ENCODE measurements at places on chromosomes 6 and 20.

DNA sequence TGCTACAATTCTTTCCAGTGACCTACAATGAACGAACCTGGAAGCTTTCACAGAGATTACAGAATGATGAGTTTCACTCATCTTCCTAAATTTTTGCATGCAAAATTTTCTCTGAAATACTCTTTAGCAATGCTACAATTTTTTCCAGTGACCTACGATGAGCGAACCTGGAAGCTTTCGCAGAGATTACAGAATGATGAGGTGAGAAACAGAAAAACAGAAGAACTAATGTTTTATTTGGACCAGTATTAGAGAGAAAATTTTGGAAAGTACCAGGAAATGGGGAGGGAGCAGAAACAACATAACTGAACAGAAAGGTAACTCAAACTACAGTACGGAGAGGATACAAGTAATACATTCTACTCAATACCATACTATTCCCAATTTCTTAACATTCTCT lies 75.0 kb downstream of the IBTK start:
- no peak for DNase-seq

DNA sequence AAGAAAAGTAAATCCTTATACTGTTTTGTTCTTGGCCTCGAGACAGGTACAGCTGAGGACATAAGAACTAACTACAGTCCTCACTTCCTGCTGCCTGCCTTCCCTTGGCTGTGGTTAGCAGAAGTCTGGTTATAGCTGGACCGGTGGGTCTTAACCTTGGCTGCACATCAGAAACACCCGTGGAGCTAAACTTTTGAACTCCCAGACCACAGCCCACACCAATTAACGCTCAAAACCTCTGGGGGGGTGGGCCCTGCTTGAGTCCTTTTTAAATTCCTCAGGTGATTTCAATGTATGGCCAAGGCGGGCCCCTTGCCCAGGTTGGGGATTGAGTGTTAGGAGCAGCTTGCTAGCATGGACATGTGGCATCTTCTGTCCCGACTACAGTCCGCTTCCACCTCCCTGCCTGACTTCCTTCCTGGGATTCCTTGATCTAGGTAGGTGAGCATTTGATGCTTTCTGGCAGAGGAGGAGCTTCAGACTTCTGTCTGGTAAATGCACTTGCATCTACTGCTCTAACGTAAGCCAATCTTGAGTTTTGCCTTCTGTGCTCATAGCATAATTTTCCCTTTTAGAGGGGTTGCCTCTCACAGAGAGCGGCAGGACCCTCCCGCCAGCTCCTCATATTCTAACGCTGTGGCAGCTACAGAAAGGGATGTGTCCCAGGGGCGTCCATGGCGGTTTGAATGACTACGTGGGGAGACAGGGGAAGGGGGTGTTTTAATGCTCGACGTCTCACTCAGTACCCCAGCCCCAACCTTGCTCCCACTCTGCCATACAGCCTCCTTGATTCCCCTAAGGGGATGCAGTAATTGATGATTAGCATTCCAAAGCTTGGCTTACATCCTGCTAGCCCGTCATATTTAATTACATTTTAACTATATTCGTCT lies 390.1 kb downstream of the ZFAND3 start:
- DNase-seq = peak; percentile 4

- DNase-seq = no peak
Measured at GRCh38 chr20:59634435-59635005, 30.2 kb downstream of the PHACTR3 start.

DNA sequence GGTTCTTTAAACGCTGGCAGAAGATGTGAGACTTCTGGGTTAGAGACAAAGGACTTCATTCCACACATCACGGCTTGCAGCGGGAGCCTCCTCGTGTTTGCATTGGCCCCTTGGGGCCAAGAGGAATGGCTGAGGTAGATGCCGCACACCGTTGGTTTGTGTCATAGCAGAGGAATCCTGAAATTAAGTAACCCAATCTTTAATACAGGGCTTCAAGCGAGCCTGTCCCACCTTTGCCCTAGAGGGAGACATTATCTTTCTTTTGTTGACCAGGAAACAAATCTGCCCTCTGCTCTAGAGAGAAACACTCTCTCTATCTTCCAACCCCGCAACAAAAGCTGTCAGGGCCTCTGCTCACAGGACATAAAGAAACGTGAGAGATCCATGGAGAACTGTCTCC lies 277.5 kb upstream of the ZFP64 start:
- DNase-seq = no peak

GRCh38 chr6:25369036-25369432 lies 89.9 kb downstream of the CARMIL1 start:
- DNase-seq = peak; percentile 29

DNA sequence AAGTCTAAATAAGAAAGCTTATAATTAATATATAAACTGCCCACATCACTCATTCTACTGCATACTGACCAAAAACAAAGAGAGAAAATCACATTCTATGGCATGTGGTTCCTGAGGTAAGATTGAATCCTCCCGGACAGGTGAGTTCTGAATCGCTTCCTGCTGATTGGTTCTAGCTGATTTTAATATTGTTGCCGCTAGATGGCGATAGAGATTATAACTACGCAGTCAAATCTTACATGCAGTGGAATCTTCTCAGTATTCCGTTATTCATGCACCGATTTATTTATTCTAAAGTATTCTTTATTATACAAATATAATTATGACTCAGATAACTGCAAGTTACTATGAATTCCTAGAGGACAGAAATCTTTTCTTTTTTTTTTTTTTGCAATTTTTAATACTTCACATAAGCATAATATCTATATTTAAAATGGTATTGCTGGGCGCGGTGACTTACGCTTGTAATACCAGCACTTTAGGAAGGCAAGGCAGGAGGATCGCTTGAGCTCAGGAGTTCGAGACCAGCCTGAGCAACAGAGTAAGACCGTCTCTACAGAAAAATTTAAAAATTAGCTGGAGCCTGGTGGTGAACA lies 24.2 kb upstream of the TMX4 start:
- DNase-seq = peak; percentile 73

GRCh38 chr20:4697189-4697830 lies 24.4 kb upstream of the PRND start:
- no peak for DNase-seq

- no peak for DNase-seq
Measured at GRCh38 chr20:4813076-4813862, 91.6 kb downstream of the PRND start.

GRCh38 chr6:159487636-159488035 lies 205.4 kb downstream of the SOD2 start:
- DNase-seq = peak; percentile 18

DNA sequence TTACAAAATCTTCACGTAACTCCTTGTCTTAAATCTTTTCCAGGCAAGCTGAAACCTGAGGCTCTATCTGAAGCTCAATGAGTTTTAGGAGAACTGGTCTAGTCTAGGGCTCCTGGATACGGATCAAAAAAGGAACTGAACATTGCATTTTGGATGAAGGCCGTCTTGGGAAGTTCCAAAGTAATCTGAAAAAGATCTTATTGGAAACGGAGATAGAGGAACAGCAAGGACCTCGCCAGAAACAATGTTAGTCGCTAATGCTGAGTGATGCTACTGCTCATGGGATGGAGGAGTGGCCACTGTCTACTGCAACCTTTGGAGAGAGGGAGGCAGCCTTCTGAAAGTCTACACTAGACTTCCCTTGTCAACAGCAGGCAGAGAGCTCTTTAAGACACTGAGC lies 91.4 kb upstream of the ATXN1 start:
- no peak for DNase-seq

- DNase-seq = peak; percentile 18
Measured at GRCh38 chr20:62603021-62603906, 39.0 kb upstream of the SLCO4A1 start.

GRCh38 chr6:133369773-133370272 lies 128.7 kb downstream of the EYA4 start:
- DNase-seq = no peak

DNA sequence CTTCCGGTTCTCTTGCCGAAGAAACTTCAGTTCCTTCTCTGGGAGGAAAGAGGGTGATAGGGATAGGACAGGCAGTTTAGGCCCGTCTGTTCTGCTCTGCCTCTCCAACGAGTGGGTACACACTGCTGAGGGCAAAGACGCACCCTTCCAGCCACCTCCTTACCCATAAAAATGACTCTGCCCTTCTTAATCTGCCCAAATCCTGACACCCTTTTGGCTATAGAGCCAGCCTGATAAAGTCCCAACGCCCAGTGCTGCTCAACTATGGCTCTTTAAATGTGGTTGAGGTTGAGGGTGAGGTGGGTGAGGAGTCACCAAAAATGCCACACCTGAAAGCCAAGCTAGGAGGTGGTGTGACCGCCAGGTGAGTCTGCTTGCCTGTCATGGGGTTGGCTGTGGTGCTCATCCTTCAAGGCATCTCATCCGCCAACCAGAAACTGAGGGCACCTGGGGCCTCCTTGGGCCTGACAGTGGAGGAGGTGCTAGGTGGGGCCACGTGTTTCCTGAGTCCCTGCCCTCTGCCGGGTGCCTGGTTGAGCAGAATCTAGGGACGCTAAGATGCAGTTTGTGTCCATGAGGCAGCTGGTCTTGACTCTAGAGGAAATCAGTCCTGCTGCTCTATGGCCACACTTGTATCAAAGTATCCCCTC lies 16.3 kb downstream of the CCDC167 start:
- DNase-seq = no peak

DNA sequence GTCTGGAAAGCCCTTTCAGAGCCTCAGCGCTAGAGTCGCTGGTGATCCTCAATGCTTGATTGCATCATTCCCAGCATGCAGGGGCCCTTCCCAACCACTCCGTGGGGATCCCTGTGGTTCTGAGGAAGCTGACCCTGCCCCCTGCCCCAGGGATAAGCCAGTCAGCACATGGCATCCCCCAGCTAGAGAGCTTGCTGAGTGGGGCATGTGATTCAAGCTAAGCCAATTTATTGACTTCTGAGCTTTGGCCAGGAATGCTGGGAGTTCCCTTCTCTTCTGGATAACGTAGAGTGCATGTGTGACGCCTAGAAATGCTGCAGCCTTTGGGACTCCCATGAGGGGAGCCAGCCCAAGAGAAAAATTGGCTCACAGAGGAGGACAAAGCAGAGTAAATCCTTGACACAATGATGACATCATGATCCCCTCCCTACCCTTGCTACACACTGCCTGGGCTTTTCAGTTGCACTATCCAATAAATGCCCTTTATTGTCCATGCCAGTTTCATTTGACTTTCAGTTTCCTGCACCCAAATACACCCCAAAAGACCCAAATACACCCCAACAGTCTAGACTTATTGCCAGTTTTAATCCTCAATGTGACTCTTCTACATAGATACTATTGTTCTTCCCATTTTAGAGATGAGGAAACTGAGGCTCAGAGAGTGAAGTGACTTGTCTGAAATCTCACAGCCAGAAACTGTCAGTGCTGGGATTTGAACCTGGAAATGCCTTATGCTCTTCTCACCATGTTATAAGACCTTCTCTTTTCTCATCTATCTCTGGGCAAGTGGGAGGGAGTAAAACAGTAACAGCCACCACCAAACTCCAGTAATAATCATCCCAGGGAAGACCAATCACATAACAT lies 34.3 kb downstream of the KCNB1 start:
- no peak for DNase-seq

DNA sequence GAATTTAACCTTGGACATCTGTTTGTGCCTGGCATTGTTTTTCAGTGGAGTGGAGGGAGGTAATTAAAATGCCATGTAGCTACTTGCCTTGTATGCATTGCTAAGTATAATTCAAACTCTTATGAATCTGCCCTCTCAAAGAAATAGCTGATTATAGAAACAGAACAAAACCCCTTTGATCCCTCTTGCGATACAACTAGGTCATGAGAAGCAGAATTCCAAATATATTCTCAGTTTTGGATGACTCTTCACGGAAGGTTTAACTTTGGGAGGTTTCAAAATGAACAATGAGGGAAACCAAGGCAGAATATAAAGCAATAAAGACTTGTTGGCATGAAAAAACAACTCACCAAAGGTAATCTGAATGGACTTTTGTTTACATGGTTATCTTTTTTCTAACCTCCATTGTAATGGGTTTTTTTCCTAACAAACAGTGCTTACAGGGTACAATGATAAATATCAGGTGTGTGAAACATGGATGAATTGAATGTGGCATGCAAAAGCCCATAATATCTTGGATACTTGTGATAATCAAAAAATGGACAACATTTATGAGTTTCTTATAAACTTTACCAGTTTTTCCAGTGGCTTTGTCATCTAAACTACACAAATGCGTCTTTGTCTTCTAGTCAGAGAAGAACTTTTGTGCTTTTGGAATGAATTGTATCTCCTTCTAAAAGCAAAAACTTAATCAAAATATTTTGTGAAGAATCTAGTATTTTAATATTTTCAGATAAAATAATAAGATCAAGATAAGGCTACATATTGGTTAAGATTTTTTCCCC lies 15.7 kb upstream of the HEY2 start:
- DNase-seq = no peak

GRCh38 chr20:10558635-10559187 lies 115.1 kb downstream of the JAG1 start:
- DNase-seq = peak; percentile 98

GRCh38 chr20:21520702-21521595 lies 7.1 kb upstream of the NKX2-2 start:
- no peak for DNase-seq

DNA sequence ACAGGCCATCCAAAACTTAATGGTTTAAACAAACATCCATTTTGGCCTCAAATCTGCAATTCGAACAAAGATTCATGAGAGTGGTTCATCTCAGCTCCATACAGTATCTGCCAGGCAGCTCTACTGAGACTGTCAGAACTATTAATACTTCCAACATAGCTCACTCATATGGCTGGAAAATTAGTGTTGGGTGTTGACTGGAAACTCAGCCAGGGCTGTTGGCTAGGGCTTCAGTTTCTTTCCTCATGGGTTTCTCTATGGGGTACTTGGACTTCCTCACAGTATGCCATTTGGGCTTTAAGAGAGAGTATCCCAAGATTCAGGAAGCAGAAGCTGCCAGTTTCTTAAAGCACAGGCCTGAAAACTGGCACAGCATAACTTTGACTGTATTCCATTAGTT lies 240.3 kb downstream of the TPBG start:
- no peak for DNase-seq

DNA sequence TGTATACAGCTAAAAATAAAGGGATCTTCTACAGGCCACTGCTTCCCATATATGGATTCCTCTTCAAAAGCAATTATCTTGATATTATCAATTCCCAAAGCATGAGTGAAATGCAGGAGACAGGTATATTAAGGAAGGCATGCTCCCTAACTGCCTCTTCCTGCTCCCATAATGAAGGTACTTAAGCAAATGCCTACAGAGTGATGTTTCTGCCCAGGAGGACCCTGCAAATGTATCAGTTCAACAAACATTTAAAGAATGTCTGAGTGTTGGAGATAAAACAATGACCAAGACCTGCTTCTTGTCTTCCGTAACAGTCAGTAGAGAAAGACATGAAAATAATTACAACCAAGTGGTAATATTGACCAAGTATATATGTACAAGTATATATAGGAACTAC lies 4.2 kb downstream of the UBE2J1 start:
- DNase-seq = peak; percentile 79

DNA sequence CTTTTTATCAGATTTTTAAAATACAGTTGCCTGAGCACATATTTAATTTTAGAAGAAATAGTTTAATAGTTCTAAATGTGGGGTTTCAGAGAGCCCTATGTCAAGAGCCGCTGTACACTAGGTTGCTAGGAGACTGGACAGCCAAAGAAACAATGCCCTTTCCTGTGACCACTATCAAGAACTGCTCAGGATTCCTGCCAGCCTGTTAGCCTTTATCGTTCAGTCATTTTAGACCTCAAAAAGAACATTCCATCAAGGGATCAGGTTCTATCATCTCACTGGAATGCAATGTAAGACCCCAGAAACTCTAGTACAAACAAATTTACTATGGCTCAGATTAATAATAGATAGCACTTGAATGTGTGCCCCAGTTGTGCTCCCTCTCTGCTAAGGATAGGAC lies 181.2 kb upstream of the CCN2 start:
- DNase-seq = peak; percentile 84

- peak; percentile 17 for DNase-seq
Measured at GRCh38 chr6:126072172-126072571, 85.8 kb downstream of the TRMT11 start.

Measured in fibroblast of lung (primary cell).